ENCODE measurements at places on chromosomes 4 and X.

- no peaks in the 10 kb centered on the region for H3K27me3 ChIP-seq
- no peak overlapping the region for H3K4me3 ChIP-seq
- H3K36me3 ChIP-seq: no peaks in the 10 kb centered on the region
- no peak for DNase-seq
- H3K4me1 ChIP-seq: no peaks in the 10 kb centered on the region
Observed at GRCh38 chr4:99518601-99519295, 7.9 kb downstream of the C4orf17 start.

- peak; percentile 28 for DNase-seq
- H3K4me1 ChIP-seq: no peaks in the 10 kb centered on the region
- H3K27ac ChIP-seq: no peak overlapping the region
- no peaks in the 10 kb centered on the region for H3K27me3 ChIP-seq
- H3K36me3 ChIP-seq: no peaks in the 10 kb centered on the region
- no peak overlapping the region for H3K4me3 ChIP-seq
Observed at GRCh38 chr4:95264843-95265242, 283.9 kb downstream of the UNC5C start.

- H3K4me3 ChIP-seq: no peak overlapping the region
- no peak for DNase-seq
- H3K27me3 ChIP-seq: peaks cover 18% of the 10 kb centered on the region
- peaks cover 7% of the 10 kb centered on the region for H3K4me1 ChIP-seq
- H3K27ac ChIP-seq: no peak overlapping the region
- no peaks in the 10 kb centered on the region for H3K36me3 ChIP-seq
Observed at GRCh38 chrX:46571423-46572339, 1.9 kb upstream of the CHST7 start.

DNA sequence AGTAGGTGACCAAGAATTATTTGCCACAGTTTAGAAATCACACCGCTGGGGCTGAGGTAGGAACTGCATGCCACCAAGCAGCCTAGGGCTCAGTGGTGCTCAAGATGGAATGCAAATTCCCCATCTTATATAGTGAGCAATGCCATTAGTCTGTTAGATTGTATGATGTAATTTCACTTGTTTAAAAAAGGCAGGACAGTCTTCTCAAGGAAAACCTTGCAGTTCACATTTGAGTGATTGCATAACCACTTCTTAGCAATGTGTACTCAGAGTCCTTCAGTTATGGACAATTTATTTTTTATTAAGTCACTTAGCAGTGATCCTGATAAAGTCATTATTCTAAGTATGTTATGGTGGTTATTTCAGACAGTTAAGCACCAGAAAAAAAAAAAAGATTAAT lies 142.9 kb upstream of the SFRP2 start:
- H3K27me3 ChIP-seq: no peaks in the 10 kb centered on the region
- no peak for DNase-seq
- no peak overlapping the region for H3K27ac ChIP-seq
- H3K36me3 ChIP-seq: no peaks in the 10 kb centered on the region

GRCh38 chr4:133147286-133147821 lies 1.7 kb upstream of the PCDH10 start:
- H3K27ac ChIP-seq: no peak overlapping the region
- H3K4me3 ChIP-seq: peak overlapping the region; percentile 69
- peaks cover 75% of the 10 kb centered on the region for H3K27me3 ChIP-seq
- DNase-seq: peak; percentile 12
- H3K36me3 ChIP-seq: no peaks in the 10 kb centered on the region

DNA sequence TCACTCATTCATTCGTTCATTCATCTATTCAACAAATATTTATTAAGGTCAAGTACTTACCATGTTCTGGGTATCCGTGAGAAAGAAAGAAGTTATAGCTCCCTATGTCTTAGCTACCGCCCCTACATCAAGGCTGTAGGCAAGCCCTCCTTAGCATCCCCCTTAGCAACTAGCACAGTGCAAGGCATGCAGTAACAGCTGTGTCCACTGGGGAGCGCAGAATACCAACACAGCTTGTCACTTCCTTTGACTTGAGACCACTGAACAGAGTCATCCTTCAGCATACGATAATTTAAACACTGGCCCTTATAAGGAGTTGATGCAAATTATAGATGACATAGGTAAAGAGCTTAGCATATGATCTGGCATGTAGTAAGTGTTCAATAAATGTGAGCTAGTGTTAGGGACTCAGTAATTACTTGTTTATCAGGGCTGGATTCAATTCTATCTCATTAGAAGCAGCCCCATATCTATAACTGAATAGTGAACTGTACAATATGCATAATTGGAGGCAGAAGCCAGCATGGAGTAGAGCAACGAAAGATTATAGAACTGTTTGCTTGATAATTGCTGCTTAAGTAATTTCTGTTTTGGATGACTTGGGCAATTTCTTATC lies 8.7 kb downstream of the KIAA1210 start:
- H3K27ac ChIP-seq: no peak overlapping the region
- no peak overlapping the region for H3K4me3 ChIP-seq
- no peaks in the 10 kb centered on the region for H3K4me1 ChIP-seq
- peak; percentile 67 for DNase-seq
- no peaks in the 10 kb centered on the region for H3K27me3 ChIP-seq

- H3K36me3 ChIP-seq: no peaks in the 10 kb centered on the region
- H3K4me1 ChIP-seq: peaks cover 11% of the 10 kb centered on the region
- no peaks in the 10 kb centered on the region for H3K27me3 ChIP-seq
Observed at GRCh38 chr4:17132226-17132625, 233.8 kb upstream of the LDB2 start.

DNA sequence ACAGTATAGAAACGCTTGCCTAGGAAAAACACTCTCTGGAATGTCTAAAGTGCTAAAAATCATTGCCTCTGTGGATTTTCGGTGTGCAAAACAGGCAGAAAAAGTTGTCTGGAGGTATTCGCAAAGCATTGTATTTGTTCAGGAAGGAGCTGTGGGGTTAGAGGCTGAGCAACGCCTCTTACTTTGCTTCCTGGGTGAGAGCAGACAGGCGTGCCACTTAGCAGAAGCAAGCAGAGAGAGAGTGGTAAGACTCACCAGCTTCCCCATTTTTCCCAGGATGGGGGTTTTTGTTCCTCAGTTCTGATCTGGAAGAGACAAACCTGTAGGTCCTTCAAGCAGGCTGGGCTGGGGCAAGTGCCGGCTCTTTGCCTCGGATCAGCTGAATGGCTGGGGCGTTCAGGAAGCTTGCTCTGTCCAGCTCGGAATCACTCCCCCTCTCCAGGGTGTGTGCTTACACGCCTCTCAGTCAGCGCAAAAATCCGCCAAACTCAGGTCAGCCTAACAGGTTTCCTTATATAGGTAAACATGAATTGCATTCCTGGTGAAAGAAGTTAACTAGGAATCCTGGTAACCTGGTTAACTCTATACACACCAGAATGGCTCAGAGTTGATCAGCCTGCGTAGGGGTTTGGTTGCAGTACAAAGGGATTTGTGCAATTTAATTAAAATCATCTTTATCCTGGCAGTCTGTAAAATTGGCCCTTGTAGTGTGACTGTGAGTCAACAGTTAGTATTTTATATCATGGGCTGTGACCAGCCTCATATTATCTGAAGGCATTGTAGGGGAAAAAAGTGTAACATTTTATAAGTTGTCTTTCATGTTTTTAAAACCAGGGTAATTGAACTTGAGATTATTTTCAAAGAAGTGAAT lies 213.1 kb upstream of the MID1 start:
- H3K4me3 ChIP-seq: no peak overlapping the region
- H3K36me3 ChIP-seq: no peaks in the 10 kb centered on the region
- H3K27me3 ChIP-seq: no peaks in the 10 kb centered on the region
- peaks cover 12% of the 10 kb centered on the region for H3K4me1 ChIP-seq
- DNase-seq: peak; percentile 65
- no peak overlapping the region for H3K27ac ChIP-seq

- H3K27ac ChIP-seq: no peak overlapping the region
- no peaks in the 10 kb centered on the region for H3K4me1 ChIP-seq
- H3K36me3 ChIP-seq: no peaks in the 10 kb centered on the region
- no peak overlapping the region for H3K4me3 ChIP-seq
Observed at GRCh38 chr4:109014593-109015412, 251.9 kb upstream of the ETNPPL start.

GRCh38 chr4:70225824-70226223 lies at the start of gene FDCSP:
Gene FDCSP, plus strand, starts transcription at chr4:70226124. Its CDS starts 5,071 bp downstream, at chr4:70231195.
- no peaks in the 10 kb centered on the region for H3K4me1 ChIP-seq
- H3K27me3 ChIP-seq: no peaks in the 10 kb centered on the region
- no peak for DNase-seq
- H3K4me3 ChIP-seq: no peak within 1 kb of the TSS

DNA sequence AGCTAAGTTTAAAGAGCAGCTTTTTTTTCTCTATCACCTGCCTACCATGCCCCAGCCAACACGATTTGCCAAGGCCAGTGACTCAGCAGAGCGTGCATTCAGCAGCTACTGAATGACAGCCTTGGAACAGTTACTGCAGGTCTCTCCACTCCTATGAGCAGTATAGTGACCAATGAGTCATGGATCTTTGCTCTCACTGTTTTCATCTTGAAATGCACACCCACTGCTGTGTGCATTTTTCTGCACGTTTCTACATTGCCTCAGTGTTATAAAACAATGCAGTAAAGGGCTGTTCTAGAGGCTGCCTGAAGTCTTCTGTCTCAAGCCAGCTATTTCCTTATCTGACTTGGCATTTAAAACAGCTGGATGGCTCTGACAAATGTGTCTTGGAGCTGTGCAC lies 66.0 kb upstream of the C4orf54 start:
- no peak overlapping the region for H3K4me3 ChIP-seq
- no peak for DNase-seq
- no peaks in the 10 kb centered on the region for H3K27me3 ChIP-seq
- peaks cover 26% of the 10 kb centered on the region for H3K4me1 ChIP-seq
- no peaks in the 10 kb centered on the region for H3K36me3 ChIP-seq
- H3K27ac ChIP-seq: no peak overlapping the region

- no peaks in the 10 kb centered on the region for H3K27me3 ChIP-seq
- DNase-seq: no peak
- no peak overlapping the region for H3K27ac ChIP-seq
- no peaks in the 10 kb centered on the region for H3K36me3 ChIP-seq
Observed at GRCh38 chrX:151752847-151753246, 18.3 kb downstream of the CNGA2 start.

- no peaks in the 10 kb centered on the region for H3K27me3 ChIP-seq
- DNase-seq: no peak
- H3K4me3 ChIP-seq: no peak overlapping the region
- no peak overlapping the region for H3K27ac ChIP-seq
- no peaks in the 10 kb centered on the region for H3K36me3 ChIP-seq
Observed at GRCh38 chrX:38991656-38992440, 190.6 kb downstream of the MID1IP1 start.

DNA sequence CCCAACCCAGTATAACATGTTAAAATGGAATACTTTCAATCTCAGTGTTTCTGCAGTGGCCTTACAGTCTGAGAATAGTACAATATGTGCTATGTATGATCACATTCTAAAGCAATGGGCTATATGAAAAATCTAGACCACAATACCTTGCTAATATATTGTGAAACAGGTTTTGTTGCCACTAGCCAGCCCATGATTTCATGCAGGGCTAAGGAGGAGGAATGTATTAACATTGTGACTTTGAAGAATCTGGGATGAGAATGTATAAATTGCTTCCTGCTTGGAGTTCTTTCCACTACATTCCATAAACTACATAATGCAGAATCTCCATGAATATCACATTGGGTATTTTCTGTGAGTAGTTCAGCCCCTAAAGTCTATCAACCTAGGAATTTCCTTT lies 935.4 kb upstream of the GRIA3 start:
- H3K4me3 ChIP-seq: no peak overlapping the region
- no peak for DNase-seq
- H3K36me3 ChIP-seq: no peaks in the 10 kb centered on the region
- H3K27me3 ChIP-seq: peaks cover 17% of the 10 kb centered on the region

DNA sequence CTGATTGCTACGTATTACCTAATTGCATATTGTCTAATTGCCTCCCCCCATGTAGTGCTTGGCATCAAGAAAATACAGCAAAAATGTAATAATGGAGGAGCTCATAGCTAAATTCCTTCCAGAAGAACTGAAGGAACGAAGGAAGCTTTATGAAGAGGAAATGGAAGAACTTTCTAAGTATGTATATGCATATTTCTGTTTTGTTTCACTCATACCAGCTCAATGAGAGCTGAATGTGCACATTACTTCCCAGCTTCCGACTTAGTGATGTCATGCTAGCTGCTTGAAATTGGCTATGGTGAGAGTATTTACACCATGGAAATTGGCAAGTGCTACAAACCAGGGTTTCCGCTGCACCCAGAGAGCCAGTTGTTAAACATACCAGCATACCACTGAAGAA lies 34.7 kb downstream of the LONRF3 start:
- no peaks in the 10 kb centered on the region for H3K36me3 ChIP-seq
- no peak overlapping the region for H3K27ac ChIP-seq
- no peak overlapping the region for H3K4me3 ChIP-seq
- no peaks in the 10 kb centered on the region for H3K27me3 ChIP-seq
- DNase-seq: no peak

DNA sequence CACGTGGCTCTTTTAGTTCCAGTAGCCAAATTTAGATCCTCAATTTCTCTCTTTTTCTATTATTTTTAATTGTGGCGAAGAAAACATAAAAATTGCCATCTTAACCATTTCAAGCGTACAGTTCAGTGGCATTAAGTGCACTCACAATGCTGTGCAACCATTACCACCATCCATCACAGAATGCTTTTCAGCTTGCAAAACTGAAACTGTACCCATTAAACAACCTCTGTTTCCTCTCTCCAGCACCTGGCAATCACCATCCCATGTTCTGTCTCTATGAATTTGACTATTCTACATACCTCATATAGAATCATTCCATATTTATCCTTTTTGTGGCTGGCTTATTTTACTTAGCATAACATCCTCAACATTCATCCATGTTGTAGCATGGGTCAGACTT lies 74.9 kb downstream of the METTL14 start:
- peaks cover 6% of the 10 kb centered on the region for H3K4me1 ChIP-seq
- no peaks in the 10 kb centered on the region for H3K27me3 ChIP-seq
- no peak for DNase-seq
- H3K4me3 ChIP-seq: no peak overlapping the region
- no peak overlapping the region for H3K27ac ChIP-seq
- peaks cover 17% of the 10 kb centered on the region for H3K36me3 ChIP-seq

DNA sequence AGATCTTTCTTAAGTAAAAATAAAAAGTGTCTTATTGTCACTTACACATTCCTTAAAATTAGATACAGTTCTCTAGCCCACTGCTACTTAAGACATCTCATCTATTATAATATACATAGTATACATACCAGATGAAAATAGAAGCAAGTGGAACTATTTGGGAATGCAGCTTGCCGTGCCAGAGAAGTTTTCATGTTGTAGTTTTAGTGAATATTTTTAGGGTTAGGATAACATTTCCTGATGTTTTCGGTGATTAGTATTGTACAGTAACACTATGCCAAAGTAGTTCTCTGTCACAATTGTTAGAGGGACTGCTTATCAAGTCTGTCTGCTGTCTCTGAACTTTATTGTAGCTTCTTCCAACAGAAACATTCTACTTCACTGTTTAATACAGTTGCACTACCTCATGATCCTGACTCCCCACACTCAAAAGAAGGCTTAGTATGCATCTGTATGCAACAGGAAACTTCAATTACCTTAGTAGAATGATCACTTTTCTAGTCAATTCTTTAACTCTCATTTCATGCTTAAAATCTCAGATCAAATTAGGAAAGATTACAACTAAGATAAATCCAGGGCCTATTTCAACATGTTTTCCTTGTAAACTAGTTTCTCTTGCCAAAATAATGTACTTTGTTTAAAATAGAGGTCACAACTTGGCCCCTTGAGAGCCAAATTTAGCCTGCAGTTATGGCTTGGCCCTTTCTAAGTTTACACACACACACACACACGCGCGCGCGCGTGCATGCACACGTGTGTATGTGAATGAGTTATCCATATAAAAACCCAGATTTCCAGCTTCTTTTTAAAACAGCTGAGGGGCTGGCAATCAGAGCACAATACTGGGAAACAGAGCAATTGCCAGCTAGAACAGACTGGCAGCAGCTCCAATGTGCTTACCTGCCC lies 42.3 kb upstream of the SRPX start:
- H3K4me1 ChIP-seq: no peaks in the 10 kb centered on the region
- H3K4me3 ChIP-seq: no peak overlapping the region
- H3K27me3 ChIP-seq: no peaks in the 10 kb centered on the region
- H3K36me3 ChIP-seq: no peaks in the 10 kb centered on the region
- H3K27ac ChIP-seq: no peak overlapping the region

Data from GM23338 (cell line).